ENCODE measurements at places on chromosomes 1 and 21.

DNA sequence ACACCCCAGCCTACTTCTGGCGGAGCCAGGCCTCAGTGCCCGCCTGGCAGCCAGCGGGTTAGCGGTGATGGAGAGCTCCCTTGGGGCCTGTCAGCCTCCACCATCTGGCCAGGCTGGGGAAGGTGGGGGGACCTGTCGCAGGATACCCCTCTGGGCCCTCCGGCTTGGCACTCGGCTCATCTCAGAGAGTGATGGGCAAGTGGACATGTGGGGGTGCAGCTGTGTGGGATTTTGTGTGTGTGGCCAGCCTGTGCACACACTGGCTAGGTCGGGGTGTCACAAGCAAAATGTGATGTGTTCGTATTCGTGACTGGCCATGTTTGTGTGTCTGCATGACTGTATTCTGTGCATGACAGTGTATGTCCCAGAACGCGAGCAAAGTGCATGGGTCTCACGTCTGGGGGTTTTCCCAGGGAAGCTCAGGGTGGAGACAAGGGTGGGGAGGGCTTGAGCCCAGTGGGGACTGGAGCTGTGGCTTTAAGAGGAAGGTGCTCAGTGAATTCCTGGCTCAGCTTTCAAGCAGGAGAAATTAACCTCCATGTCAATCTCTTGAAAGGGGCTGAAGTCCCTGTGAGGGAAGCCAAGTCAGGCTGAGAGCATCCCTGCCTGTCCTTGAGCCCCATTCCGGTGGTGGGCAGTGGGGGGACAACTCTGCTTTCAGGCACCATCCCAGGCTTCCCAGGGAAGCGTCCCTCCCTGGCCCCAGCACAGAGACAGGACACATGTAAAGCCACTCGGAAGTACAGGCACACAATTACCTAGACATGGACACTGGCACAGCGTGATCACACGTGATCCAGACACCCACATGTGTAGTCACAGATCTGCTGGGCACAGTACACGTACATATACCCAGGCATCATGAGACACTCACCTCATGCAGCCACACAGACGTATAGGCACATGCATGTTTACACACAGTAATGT is 21.1 kb upstream of the ADGRB2 start:
- DNase-seq, result no peak

GRCh38 chr1:108612496-108612895 is 48.4 kb downstream of the HENMT1 start:
- DNase-seq, result no peak

GRCh38 chr1:19949016-19949415 is 25.6 kb upstream of the PLA2G2E start:
- peak; percentile 95 for DNase-seq

- peak; percentile 11 for DNase-seq
Observed at GRCh38 chr1:30106125-30106524, 617.3 kb downstream of the MATN1 start.

GRCh38 chr1:23582820-23583219 is 23.5 kb upstream of the ID3 start:
- DNase-seq, result no peak

DNA sequence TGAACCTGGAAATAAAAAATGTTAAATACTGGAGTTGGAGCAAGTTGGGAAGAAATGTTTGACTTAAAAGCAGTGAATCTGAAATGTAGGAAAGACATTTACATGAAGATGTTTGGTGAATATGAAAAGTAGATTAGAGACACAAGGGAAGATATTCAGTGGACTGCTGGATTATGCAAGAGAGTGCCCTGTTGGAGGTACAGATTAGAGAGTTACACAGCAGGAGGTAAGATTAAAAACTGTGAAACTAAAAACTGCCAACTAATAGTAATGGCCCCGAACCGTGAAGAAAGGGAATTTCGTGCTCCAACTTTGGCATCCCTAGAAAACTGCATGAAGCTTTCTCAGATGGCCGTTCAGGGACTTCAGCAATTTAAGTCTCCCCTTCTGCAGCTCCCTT is 375.4 kb downstream of the DPYD start:
- DNase-seq, result no peak

GRCh38 chr1:23530747-23531561 is at the start of gene E2F2:
Gene E2F2, minus strand, starts transcription at chr1:23531233. Its CDS starts 440 bp downstream, at chr1:23530793.
- DNase-seq, result peak; percentile 51

DNA sequence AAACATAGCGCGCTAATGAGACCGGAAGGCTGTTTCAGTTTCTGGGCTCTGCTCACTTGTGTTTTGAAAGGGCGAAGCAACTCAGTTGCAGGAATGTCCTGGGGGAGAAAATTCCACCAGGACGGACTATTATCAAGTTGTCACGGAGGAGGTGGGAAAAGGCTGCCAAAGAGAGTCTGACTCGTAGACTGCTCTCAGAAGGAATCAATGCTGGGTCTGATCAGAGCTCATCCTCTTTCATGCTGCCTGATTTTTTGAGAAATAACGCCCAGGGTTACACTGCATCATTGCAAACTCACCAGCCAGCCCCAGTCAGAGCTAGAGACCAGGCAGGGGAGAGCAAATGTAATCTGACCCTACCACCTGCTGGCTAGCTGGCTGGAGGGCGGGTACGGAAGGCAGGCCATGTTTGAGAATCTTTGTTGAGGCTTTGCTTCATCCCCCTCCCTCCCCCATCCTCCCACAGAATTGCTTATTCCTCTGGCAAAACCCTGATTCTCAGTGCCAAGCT is 36.4 kb upstream of the BCL9 start:
- no peak for DNase-seq

GRCh38 chr1:155981266-155982088 is 3.1 kb upstream of the ARHGEF2 start:
- DNase-seq, result peak; percentile 66

- DNase-seq, result no peak
Observed at GRCh38 chr1:203367057-203367456, 16.1 kb upstream of the FMOD start.

GRCh38 chr1:201309416-201309815 is 26.1 kb downstream of the PKP1 start:
- DNase-seq, result peak; percentile 69
